Esophagus squamous epithelium (tissue), 5 donors: ENCODE measurements at places on chromosomes 2 and 18. TPM values are rescaled to one million over a fixed set of nuclear protein-coding genes. Genes with fewer than 3 reads are reported as not detected.

The ZNF385B gene
- not detected for total RNA-seq

- DNase-seq: no peak
These were observed 122.8 kb upstream of the AGAP1 start for GRCh38 chr2:235371018-235371417.

The AGXT gene
- total RNA-seq: not detected

The KCNK3 gene
- 0.95 TPM for total RNA-seq

GRCh38 chr2:168034616-168035015 is 212.8 kb downstream of the STK39 start:
- no peak for DNase-seq

The CCDC150 gene
- 2.4 TPM for total RNA-seq

GRCh38 chr18:38909972-38910371 is 1344.4 kb upstream of the CELF4 start:
- DNase-seq: no peak

GRCh38 chr2:47653902-47654789 is 128.8 kb upstream of the MSH6 start:
- no peak for DNase-seq
